Kidney (tissue), 22 donors: ENCODE measurements at places on chromosomes 7 and 10. TPM values are rescaled to one million over a fixed set of nuclear protein-coding genes. Genes with fewer than 3 reads are reported as not detected.

DNA sequence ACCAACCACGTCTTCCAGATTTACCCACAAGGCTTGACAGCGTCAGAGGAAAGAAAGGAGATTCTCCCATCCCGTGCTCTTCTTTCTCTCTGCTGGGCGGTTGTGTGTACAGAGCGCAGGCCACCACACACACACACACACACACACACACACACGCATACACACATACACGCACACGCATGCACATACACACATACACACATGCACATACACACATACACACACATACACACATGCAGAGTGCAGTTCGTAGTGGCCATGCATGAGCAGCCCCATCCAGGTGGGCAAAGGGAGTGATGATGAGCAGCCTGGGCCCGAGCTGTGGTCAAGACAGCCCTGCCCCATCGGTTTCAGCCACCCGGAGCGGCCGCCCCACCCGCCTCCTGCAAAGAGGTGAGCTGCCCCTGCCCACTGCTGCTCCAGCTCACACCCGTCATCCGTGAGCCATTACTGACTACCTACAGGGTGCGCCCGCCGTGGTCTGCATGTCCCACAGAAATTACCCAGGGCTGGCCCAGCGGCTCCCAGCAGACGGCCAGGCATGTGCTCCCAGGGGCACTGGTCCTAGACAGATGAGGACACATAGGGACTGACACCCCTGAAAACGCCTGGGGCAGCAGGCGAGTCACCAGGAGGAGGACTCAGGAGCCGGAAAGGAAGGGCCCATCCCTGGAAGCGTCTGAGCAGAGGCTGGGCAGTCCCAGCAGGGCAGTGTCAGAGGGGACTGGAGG is 69.6 kb downstream of the ASB13 start:
- DNase-seq, result no peak

The CACNB2 gene
- polyA plus RNA-seq, result 2.8 TPM

DNA sequence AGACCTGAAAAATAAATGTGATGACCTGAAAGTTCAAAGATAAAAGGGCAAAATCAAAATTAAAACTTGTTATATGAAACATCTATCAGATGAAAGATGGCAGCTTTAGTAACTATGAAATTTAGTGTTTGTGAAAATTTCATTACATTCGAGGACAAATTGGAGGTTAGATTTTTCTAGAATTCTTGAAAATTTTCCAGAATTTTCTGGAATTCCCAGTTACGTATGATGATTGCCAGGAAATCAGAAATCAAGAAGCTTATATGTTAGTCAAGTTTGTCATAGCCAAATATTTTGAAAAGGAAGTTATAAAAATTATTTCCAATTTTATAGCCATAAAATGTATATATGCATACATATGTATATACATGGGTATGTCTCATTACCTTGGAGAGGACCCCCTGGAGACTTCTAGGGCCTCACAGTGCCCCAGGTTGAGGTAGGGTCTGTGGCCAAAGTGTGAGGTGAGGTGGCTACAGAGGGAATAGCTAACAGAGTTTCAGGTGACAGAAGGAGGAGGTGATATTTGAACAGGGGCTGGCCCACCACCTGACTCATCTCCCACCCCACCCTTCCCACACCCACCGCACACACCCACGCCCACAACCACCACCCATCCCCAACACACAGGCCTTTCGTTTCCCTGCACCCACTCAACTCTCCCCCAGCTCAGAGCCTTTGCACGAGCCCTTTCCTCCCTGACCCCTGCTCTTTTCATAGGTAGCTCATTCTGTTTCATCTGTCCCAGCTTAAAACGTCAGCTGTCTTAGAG is 21.5 kb downstream of the C10orf105 start:
- DNase-seq, result no peak

- DNase-seq, result peak; percentile 95
Measured at GRCh38 chr10:132836248-132836831, 50.4 kb upstream of the NKX6-2 start.

- DNase-seq, result no peak
Measured at GRCh38 chr7:29116361-29117200, 29.8 kb downstream of the CPVL start.

The SVIL gene
- polyA plus RNA-seq, result 7.4 TPM
